RPMI8226 (cell line): ENCODE measurements at places on chromosomes 12 and 14.

- DNase-seq = no peak
Measured at GRCh38 chr14:34094384-34094783, 143.5 kb upstream of the EGLN3 start.

GRCh38 chr12:18045446-18045992, 44.5 kb downstream of the RERGL start:
- no peak for DNase-seq

- DNase-seq = peak; percentile 10
Measured at GRCh38 chr12:14367040-14367661, 1.7 kb downstream of the ATF7IP start.

DNA sequence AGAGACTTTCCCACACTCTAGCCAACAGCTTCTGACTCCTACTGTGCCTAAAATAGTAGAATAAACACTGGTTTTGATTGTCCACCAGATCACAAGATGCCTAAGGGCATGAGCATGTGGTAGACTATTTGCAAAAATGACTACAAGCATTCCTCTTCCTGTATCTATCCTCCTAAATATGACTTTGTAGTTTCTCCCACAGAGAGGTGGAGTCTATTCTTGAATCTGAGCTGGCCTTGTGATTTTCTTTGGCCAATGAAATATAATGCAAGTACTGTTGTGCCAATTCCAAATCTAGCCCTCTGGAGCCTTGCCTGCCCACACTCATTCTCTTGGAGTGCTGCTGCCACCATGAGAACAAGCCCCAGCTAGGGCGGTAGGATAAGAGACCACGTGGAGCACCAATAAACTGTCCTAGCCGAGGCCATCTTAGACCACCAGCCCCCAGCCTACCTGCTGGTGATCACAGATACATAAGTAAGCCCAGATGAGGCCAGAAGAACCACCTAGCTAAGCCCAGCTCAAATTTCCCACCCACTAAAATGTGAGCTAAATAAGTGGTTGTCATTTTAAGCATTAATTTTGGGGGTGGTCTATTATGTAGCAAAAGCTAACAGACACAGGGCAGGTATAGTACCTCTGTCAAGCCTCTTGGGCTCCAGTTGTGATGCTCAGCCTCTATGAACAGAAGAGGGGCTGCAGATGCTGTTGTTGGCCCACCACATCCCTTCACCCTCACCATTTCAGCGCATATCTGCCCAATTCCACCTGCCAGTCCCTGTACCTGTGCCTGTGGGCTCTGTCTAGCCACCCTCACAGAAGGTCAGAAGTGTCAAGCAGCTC, 17.9 kb downstream of the ZFP36L1 start:
- no peak for DNase-seq

- no peak for DNase-seq
Measured at GRCh38 chr14:106511800-106512198, 985.4 kb downstream of the TMEM121 start.

GRCh38 chr12:30026621-30027234, 243.0 kb upstream of the TMTC1 start:
- no peak for DNase-seq

GRCh38 chr12:113186033-113186365, 478 bp downstream of the RITA1 start:
- DNase-seq = peak; percentile 43

DNA sequence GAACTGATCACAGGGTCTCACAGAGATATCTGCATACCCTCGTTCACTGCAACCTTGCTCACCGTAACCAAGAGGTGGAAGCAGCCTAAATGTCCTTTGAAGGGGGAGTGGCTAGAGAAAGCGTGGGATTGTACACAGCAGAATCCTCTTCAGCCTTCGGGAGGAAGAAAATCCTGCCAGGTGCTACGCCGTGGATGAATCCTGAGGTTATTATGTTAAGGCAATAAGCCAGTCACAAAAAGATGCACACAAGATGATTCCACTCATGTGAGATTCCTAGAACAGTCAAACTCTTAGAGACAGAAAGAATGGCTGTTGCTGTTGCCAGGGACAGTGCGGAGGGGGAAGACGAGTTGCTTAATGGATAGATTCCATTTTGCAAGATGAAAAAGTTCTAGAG, 39.6 kb upstream of the SFSWAP start:
- no peak for DNase-seq

DNA sequence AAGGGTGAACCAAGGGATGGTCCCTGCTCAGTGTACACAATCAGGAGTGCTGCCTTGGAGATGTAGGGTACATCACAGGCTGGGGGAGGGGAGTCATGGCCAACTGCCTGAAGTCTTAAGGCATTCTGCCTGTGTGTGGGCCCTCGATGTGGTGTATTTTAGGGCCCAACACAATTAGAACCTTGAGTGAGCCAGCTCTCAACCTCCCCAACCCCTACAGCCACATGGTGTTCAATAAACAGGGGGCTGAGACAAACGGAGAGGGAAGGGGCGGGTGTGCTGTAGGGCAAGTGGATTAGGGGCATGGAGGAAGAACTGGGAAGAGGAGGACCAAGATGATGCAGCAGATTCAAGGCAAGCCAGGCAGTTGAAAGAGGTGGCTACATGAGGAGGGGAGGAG, 8.6 kb upstream of the CHD4 start:
- no peak for DNase-seq

GRCh38 chr12:124661341-124661740, 93.9 kb upstream of the NCOR2 start:
- DNase-seq = no peak

GRCh38 chr14:53638966-53639365, 317.7 kb downstream of the BMP4 start:
- DNase-seq = no peak

DNA sequence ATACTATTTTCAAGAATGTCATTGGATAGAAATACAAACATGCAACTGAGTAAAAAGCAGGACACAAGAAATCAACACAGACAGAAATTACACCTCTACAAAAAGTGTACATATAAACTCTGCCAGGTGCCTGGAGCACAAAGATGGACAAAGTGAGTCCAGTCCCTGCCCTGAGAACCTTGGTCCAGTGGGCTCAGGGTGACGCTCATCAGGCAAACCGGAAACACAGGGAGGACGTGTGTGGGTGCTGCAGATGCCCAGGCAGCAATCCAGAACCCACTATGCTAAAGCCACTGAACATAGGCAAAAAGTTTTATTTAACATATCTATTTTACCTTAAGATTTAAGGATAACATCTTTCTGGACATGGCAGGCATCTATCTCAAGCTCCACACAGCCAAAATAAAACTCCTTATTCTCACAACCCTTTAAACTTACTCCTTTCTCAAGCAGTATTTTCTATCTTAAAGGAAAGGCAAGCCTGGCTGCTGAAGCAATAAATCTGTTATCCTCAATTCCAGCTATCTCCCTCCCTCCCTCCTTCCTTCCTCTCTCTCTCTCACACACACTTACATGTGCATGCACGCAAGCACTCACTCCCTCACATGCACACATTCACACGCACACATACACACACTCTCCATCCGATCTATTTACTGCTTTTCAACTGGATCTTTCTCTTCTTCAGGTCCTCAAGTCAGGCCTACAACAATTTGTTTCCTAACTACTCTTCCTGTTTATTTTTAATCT, 10.2 kb downstream of the PPP1R13B start:
- no peak for DNase-seq

GRCh38 chr14:61730756-61731373, 31.4 kb upstream of the SNAPC1 start:
- no peak for DNase-seq

DNA sequence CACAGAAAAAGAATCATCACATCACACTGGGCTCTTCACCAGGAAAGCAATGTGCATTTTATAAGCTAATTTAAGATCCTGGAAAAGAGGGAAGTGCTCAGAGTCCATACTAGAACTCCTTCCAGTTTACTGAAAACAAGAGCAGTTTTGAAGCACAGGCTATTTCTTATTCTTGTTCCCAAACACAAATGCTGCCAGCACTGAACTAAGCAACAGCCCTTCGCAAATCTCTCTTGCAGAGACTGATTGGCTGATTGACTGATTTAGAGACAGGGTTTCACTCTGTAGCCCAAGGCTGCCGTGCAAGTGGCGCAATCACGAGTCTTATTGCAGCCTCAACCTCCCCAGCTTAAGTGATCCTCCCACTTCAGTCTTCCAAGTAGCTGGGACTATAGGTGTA, 44.8 kb downstream of the BCL2L14 start:
- no peak for DNase-seq

GRCh38 chr12:32116897-32117296, 10.2 kb downstream of the BICD1 start:
- no peak for DNase-seq

DNA sequence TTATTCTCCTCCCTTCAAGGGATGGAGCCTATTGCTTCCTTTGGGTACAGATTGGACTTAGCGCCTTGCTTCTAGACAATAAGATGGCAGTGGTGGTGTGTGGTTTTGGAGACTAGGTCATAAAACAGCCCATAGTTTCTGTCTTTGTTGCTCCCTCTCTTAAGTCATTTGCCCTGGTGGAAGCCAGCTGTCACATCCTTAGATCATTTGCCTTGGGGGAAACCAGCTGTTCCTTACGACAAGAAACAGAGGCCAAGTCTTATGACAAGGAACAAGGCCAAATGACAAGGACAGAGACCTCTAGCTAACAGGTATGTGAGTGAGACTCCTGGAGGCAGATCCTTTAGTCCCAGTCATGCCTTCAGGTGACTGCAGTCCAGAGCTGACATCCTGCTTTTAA, 9.2 kb upstream of the PALS1 start:
- DNase-seq = no peak

- DNase-seq = no peak
Measured at GRCh38 chr14:77276295-77276935, 5.4 kb upstream of the NGB start.

GRCh38 chr12:18382236-18382885, 121.0 kb downstream of the PIK3C2G start:
- DNase-seq = no peak

GRCh38 chr12:52870361-52871290, 21.8 kb upstream of the KRT78 start:
- DNase-seq = peak; percentile 85

- DNase-seq = peak; percentile 90
Measured at GRCh38 chr12:69897744-69898143, 72.7 kb downstream of the MYRFL start.

- DNase-seq = peak; percentile 51
Measured at GRCh38 chr12:94649349-94650142, 811 bp downstream of the TMCC3 start.

GRCh38 chr12:58357511-58357910, 416.1 kb downstream of the ATP23 start:
- DNase-seq = no peak

GRCh38 chr12:69366796-69367195, 7.3 kb downstream of the YEATS4 start:
- no peak for DNase-seq

DNA sequence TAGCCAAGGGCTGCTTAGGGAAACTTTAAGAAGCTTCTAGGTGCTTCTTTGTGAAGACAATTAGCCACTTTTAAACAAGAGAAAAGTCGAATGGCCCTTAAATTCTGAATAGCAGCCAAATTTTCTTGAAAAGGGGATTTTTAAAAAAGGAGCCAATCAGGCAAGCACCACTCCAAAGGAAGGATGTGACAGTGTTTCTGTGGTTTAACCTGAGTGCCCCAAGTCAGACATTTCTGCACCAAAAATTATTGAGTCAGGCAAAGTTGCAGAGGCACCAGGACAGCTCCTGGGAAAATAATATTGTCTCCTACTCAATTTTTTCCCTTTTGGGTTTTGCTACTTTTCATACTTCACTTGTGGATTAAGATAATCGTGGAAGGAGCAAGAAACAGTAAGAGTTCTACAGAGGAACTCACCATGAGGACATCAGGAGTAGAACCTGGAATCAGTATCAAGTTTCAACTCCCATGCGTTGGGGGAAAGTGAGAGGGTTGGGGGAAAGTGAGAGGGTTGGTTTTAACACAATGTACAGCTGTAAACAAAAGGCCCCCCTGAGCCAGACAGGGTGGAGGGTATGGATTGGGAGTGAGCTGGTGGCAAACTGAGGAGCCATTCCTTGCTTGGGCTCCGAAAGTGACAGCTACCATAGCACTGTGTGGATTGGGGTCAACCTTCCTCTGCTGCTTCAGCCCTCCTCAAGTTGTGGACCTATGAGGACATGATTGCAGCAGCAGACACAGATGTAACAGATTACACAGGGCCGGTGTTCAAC, 90.8 kb downstream of the SLC38A1 start:
- peak; percentile 17 for DNase-seq

DNA sequence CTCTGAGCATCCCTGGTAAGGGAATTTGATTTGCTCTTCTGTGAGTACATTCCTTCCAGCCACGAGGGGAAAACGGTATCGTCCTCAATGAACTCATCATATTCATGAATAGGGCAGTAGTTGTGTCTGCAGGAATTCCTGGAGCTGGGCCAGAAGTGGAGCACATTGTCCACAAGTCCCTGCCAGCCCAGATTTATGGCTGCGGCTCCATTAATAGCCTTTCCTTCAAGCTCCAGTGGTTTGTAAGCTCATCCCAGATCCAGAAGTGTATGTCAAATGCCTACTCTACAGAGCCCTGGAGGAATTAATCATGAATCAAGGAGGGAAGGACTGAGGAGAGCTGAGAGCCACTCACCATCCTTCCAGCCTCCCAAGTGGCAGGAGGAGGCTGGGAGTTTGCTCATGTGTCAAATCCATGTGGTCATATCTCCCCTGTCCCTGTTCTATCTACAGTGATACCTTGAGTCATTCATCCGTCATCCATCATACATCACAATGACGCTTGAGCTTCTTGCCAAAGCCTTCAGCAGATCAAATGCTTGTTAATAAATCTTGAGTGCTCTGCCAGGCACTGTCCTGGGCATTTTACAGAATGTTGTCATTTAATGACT, 65.5 kb downstream of the SVOP start:
- no peak for DNase-seq

DNA sequence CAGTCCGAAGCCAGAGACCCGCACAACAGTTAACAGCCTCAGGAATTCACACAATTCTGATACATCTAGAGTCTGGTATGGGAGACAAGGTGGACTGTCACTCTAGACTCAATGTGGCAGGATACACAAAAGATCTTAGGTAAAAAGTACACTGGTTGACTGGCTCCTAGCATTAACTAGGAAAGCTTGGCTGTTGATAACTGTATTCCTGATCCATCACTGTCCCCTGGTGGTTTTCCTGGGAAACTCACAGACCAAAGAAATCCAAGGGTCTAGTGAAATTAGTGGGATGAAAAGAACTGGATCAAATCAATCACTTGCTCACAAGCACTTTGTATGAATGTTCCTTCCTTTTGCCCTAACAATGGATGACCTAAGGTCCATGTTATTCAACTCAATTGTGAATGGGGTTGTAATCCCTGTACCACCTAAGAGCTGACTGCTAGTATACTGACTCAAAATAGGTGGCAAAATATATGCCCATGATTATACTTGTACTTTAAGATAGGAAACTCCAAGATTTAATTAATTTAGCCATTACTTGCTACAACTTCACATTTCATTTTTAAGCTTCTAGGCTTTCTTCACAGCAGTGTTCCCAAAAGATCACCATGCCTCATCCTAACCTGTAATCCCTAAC, 14.0 kb downstream of the NPC2 start:
- DNase-seq = no peak
